ENCODE measurements at places on chromosomes 12 and 14.

DNA sequence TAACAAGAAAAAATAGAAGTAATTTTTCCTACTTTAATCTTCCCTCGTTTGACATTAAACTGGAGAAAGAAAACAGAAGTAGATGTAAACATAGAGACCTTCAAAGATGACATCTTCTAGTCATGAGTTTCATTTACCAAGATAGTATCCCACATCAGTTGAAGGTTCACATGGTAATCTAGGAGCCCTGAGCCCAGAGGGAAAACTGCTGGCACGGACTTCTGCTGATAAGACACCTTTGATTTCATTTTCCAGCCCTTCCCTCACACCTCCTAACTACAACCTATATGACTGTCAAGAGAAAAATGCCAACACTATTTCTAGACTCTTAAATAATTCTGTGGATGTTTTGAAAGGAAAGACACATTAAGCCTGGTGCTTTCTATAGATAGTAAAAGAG lies 46.0 kb upstream of the CCDC175 start:
- no peak for DNase-seq

- DNase-seq = no peak
Measured at GRCh38 chr14:101076451-101077198, 173.1 kb upstream of the RTL1 start.

- no peak for DNase-seq
Measured at GRCh38 chr12:124621296-124621660, 53.9 kb upstream of the NCOR2 start.

GRCh38 chr14:97709552-97709951 lies 912.4 kb downstream of the VRK1 start:
- DNase-seq = no peak
